ENCODE measurements at places on chromosomes 13 and 19.

DNA sequence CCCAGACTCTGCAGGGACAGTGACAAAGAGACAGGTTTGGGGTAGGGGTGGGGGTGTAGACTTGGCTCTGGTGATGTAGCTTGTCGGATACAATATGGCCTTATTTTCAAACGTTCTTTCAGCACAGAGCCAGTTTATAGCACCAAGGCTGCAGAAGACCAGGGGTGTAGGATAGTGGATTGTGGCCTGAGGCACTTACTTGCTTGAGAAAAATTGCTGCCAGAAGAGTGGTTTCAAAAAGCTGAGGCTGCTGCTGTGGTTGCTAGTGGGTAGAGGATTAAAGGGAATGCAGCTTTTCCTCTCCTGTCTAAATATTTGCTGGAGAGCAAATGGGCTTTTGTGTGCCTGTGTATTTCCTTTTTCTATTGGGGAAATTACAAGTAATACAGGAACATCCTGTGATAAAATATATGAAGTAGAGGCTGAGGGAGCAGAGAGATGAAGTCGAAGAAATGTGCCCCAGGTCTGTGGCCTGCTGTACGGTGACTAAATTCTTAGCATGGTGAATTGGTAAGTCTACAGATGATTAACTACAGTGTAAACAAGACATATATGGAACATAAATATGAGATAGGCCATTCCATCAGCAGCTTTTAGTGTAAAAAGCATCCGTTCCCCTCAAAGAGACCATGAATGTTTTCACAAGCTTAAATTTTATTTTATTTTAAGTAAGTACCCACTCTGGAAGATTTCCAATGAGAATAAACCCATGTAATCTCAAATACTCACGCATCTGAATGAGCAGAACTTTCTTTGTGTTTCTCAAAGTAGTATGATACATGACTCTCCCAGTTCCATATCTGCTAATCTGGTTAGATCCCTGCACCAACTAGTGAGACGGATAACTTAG lies 112.9 kb downstream of the LRCH1 start:
- DNase-seq, result no peak

DNA sequence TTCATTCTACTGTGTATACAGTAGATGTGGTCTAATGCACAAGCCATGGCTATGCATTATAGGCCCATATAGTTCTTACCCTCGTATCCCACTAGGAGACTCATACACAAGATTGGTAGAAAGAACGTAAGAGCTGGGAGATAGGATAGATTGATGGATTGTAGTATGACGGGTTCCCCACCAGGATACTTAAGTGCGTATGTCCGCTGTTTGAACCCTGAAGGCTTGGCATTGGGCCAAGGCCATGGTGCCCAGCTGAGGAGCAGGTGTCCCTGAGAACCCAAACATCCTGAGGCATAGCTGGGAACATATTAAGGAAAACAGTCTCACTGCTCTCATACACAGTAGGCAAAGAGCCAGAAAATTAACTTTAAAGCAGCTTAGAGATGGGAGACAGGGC lies 617.5 kb upstream of the KLF12 start:
- no peak for DNase-seq

GRCh38 chr13:65470781-65471180 lies 1759.4 kb downstream of the PCDH9 start:
- DNase-seq, result no peak

- no peak for DNase-seq
Measured at GRCh38 chr13:43061496-43062280, 38.3 kb downstream of the DNAJC15 start.

Data from stimulated activated CD8-positive, alpha-beta memory T cell treated with anti-CD3 and anti-CD28 coated beads, Interleukin-15, amount 100 ng/mL, for 4 hours (primary cell).